SK-N-MC (cell line): ENCODE measurements at places on chromosomes 7 and 10.

DNA sequence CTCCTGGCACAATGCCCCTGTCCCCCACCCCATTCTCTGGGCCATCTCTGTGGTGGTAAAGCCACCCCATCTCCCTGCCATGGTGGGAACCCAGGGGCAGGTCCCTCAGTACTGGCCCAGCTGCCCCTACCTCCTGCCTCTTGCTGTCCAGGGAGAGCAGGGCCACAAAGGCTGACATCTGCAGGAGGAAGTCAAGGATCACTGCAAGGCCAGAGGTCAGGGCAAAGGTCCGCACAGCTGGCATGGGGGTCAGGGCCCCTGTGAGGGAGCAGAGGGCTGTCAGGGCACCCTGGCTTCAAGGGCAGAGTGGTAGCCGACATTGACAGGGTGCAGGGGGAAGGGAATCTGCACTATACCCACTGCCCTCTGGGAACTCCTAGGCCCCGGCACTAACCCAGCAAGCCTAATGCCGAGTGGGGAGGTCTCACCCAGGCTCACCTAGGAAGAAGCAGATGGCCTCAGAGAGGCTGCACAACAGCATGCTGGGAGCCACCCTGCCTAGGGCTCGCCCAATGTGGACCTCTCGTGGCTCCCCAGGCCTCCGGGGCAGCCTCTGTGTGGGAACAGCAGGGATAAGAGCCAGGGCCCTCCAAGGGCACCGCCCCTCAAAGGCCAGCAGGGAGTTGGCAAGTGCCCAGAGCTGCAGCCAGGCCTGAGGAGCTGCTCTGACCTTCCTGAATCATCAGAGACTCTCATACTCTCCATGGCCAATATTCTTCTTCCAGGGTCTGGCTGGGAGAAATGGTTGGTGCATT lies 7.7 kb downstream of the NPC1L1 start:
- DNase-seq = no peak

- no peak for DNase-seq
These were observed 66.0 kb upstream of the DOCK1 start for GRCh38 chr10:126839094-126839761.

- DNase-seq = no peak
These were observed 154.4 kb upstream of the AKR1E2 start for GRCh38 chr10:4671451-4672145.

DNA sequence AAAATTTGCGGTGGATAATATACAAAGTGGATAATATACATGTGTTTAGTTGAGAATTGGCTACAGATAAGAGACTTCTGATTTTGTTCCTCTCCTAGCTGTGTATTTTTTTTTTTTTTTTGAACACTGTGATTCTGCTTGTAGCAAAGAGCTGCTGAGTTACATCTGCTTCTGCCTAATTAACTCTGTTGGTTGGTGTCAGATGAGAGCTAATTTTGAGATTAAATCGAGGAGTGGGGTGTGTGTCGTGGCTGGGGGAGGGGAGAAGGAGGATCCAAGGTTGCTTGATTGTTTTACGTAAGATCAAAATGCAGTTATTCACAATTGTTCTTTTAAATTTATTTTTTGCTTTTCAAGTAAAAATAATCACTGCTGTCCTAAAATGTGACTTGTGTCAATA lies 11.3 kb downstream of the KAT6B start:
- DNase-seq = no peak

DNA sequence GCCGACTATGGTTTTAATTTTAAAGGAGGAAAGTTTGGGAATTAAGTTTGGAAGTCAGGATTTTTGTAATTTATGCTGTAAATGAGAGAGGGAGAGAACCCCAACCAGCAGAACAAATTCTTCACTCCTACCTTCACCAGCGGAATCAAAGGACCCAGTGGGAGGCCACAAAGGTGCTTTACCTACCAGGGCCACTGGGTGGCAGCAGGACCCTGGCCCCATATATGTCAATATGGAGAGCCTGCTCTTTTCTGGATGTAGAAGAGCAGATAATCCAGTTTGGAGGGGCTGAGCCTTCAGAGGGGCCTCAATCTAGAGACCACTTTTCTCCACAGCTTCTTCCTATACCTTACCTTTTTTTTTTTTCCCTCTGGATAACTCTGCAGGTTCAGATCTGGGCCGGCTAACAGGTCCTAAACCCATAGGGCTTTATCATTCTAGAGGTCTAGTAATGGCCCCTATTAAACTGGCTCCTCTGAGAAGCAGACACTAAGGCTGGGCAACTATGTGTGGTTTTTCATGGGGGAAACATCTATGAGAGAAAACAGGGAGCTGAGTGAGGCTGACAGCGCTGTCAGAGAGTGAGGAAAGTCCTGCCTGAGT lies 8.5 kb upstream of the SCD start:
- no peak for DNase-seq

DNA sequence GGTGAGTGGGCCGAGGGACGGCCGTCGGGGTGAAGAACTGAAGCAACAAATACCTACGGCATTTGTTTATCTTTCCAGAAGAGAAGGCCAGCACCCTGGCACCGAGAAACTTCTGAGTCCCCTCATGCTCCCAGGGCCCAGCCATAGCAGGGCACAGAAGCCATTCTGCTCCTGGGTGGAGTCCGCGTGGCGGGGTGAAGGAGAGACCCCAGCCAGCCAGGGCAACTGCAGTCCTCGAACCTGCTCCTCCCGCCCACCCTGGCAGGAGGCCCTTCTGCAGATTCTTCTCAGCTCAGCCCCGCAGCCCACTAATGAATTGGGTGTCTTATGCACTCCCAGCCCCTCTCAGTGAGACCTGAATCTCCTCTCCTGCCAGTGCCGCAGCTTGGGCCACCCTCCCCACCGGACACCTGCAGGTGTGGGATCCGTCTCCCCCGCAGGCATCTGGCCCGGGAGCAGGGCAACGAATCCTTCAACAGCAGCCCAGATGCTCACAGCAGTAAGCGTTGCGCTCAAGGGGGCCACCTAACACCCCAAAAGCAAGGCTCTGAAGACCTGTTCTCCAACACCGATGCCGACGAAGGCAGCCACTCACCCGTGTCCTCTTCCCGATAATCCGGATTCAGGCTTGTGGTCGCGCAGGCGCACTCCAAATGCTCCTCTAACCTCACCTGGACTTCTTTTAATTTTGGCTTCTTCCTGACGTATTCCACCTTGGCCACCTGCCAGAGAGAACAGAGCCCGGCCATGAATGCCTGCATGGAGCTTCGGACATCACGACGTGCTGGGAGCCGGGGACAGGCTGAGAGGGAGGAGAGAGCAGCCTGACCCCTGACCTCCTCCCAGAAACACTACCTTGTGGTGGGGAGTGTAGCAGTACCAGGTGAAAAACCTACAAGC lies 18.9 kb downstream of the PDGFA start:
- DNase-seq = no peak

- DNase-seq = no peak
These were observed 107.0 kb downstream of the HIP1 start for GRCh38 chr7:75631711-75632110.

DNA sequence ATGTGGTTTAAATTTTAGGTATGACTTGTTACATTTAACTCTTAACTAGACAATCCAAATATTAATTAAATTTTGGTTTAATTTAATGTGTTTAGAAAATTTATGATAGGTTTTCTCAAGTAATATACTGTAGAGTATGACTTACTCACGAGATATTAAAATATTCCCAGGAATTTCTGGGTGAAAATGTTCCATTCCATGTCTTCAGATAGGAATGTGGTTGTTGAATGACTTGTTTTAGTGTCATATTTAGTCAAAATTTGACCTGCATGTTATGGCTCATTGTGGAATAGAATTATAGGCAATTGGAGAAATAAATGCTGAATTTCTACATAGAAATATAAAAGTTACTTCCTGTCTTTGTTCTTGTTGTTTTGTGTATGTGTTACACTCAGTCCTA lies 46.7 kb downstream of the SHOC2 start:
- DNase-seq = no peak

- peak; percentile 3 for DNase-seq
These were observed 472 bp upstream of the ADAM22 start for GRCh38 chr7:87933605-87933952.

DNA sequence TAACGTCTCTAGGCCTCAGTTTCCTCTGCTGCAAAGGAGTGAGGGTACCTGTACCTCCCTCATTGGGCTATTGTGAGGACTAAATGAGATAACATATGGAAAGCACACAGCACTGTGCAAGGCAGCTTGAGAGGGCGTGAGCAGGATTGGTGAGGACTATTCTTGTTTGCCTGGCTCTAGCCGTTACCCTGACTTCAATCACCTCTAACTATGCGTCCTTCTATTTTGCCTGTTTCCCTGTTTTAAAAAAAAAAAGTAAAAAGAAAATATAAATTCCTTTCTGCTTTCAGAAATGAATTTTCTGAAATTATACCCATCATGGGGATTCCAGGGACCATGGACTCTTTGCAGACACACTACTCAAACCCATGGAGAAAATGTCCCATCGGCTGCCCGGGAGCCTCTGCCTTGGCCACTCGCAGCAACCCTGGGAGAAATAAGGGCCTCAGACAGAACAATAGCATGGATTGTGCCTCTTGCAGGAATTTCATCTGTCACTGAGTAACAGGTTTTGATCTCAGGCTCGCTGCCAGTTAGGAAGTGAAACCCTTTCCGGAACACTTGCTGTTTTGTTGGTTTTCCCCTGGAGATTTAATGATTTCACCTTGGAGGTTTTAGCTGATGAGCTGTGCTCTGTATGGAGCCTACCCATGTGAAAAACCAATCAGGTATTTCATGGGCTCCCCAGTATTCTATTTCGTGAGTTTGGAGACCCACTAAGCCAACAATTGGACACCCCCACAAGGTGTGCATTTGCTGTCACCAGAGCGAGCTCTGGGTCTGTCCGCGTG lies 55.6 kb downstream of the STEAP1B start:
- no peak for DNase-seq

- no peak for DNase-seq
These were observed 6.7 kb downstream of the SH2D4B start for GRCh38 chr10:80544316-80544953.

DNA sequence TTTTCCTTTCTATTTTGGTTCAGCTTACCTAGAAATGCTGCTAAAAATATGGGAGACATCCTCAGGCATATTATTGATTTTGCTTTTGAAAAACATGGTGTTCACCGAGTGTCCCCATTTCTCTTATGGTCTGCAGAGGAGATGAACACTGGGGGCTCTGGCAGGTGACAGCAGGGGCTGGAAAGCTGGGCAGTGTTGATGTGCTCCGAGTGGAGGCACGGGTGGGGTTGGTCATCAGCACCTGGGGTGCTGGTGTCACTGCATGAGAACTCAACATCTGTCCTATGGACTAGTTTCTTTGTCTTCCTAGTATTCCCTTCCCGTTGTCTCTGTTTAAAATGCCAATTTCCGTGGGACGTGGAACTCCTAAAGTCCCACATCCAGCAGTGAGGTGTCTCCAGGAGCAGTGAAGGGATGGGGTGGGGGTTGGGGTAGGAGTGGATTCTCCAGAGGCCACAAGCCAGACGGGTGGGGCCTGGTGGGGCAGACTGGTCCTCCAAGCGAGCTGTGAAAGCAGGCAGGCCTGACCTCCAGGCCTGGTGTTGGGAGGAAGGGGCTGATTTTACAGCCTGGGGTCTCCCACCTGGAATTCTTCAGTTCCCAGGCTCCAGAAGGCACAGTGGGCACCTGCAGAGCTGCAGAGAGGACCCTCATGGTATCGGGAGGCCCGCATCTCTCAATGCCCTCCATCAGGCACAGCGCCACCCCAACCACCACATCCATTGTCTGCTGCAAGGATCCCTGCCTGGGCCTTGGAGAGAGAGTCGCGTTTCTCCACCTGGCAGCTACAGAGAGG lies 24.4 kb downstream of the ZNF775 start:
- no peak for DNase-seq

GRCh38 chr7:32588657-32589056 lies 93.4 kb downstream of the AVL9 start:
- DNase-seq = no peak

DNA sequence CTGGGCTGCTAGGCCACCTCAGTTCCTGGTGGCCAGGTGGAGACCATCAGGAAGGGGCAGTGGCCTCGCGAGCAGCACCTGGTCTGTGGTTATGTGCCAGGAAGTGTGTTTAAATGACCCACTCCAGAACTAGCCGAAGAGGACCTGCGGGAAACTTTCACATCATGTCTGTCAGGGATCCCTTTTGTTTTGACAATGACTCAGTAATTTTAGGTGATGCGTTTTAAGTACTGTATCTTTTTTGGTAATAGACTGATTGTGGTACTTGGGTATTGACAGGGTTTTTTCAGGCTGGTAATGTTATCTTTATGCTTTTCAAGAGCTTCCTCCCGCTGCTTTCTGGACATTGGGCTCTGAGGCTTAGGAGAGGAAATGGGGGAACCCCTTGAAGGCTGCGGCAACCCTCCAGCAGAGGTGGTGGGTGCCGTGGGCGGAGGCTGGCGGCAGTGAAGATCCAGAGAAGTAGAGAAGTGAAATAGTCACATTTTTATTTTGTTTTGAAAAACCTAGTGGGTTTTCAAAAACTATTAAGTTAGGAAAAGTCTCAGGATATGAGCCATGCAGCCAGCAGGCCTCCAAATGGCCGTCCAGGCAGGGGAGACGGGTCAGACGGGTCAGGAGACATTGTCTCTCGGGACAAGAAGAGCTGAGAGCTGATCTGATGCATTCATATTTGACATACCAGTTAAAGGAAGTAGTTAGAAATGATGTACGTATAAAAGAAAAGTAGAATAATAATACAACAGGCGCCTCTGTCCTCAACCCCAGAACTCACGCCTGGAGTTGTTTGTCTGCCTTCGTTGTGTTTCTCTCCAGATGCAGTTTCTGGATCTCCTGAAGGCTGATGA lies 27.7 kb downstream of the PPP2R2D start:
- no peak for DNase-seq

GRCh38 chr7:131533151-131533559 lies 23.3 kb downstream of the PODXL start:
- DNase-seq = no peak

DNA sequence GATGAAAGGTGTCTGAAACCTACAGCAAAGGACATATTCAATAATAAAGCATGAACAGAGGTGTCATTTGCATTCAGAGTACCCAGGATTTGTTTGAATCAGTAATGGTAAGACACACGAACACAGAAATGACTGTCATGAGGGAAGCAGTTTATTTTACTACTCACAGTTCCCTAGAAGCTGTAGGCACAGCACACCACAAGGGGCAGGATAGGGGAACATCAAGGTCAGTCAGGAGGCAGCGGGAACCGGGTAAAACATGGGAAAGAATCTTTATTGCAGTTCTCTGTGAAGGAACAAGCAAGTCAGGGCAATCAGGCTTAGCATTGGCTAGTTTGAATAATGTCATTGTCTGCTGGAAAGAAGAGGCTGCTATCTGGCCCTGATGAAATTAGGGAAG lies 70.2 kb upstream of the PDSS1 start:
- DNase-seq = no peak

- no peak for DNase-seq
These were observed 250.0 kb upstream of the HGF start for GRCh38 chr7:82019551-82020475.

DNA sequence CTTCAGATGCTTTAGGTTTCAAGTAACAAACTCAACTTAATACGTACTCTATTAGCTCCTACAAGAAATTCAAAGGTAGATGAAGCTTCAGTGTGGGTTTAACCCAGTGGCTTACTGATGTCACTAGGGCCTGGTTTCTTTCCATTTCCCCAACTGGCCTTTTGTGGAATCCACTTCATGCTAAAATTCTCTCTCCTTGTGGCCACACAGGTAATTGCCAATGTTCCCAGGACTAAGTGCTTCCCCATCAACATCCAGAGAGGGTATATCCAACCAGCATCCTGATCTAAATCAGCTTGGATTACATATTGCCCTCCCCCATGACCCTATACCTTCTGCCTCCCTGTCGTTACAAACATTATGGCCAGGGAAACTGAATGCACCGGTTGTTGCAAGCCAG lies 10.7 kb downstream of the FBXL13 start:
- no peak for DNase-seq
